NCI-H2029 (cell line): ENCODE measurements at places on chromosomes 4 and X.

DNA sequence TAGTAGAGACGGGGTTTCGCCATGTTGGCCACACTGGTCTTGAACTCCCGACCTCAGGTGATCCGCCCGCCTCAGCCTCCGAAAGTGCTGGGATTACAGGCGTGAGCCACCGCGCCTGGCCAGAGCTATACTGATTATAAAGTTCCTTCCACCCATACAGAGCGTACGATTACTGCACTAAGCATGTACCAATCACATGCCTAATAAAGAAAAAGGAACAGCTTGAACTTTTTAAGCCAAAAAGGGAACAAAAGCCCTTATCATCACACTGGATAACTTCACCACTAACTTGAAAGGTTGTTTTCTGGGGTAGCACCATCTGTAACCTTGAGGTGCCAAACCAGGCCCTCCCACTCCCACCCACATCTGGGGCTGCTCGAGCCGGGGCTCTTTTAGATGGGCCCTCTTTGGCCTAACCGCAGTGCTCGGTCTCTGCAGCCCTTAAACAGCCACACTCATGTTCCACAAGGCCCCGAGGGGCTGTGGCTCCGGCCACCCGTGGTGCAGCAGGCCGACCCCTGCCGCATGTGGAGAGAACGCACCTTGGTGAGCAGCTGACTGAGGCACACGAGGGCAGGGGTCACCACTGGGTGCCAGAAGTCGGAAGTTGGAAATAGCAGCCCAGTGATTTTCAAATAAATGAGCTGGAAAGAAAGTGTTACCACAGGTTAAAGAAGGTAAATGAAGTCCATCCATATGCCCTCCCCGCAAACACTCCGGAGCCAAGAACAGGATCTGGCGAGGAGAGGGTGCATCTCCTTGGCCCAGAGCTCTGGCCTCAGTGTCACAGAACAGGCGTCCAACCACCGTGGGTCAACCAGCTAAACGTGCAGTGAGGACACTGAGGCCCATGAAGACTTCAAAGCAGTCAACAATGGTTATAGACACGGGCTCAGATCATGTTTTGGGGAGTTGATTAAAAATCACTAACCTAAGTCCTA lies 18.4 kb downstream of the NOP14 start:
- no peak for DNase-seq

DNA sequence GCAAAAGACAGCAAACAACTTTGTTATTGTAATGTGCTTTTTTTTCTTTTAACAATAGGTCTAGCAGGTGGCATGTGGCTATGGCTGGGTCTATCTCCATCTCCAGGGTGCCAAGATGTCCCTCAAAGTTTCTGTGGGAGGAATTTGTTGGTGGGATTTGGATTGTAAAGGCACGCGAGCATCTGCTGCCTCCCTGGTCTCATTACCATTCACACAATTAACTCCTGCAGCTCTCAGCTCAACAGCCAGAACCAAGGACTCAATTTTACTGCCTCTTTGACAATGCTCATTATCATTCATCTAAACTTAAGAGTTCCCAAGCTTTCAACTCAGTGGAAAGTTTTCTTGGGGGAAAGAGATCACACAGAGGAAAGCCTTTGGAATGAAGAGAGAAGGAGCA lies 10.9 kb upstream of the PCDH18 start:
- no peak for DNase-seq

- no peak for DNase-seq
Measured at GRCh38 chr4:148235809-148236208, 206.4 kb downstream of the NR3C2 start.

- no peak for DNase-seq
Measured at GRCh38 chr4:120773641-120774040, 148.9 kb downstream of the PRDM5 start.

- DNase-seq: no peak
Measured at GRCh38 chr4:172202480-172203076, 389.4 kb downstream of the GALNTL6 start.

DNA sequence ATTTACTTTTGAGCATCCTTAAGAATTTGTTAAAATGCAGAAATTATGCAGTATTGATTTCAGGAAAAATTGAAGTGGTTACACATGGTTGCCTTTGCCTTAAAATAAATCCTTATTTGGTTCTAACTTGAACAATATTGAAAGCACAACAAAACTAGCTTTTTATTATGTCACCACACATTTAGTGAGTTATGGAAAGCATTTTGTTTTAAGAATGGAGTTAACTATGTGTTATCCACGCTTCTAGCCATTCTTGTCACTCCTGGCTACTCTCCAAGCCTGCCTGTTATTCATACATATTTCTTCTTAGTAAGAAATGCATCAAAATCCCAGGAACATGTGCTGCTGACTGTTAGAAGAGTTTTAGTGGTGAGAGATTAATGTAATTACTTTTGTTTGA lies 73.9 kb downstream of the FAT4 start:
- DNase-seq: no peak

GRCh38 chrX:153019166-153019565 lies 25.2 kb upstream of the PNMA5 start:
- no peak for DNase-seq

- no peak for DNase-seq
Measured at GRCh38 chr4:85778632-85779131, 303.7 kb downstream of the ARHGAP24 start.

- no peak for DNase-seq
Measured at GRCh38 chr4:183254162-183254561, 65.9 kb downstream of the CLDN22 start.

- DNase-seq: no peak
Measured at GRCh38 chr4:20870436-20870835, 170.2 kb downstream of the PACRGL start.

DNA sequence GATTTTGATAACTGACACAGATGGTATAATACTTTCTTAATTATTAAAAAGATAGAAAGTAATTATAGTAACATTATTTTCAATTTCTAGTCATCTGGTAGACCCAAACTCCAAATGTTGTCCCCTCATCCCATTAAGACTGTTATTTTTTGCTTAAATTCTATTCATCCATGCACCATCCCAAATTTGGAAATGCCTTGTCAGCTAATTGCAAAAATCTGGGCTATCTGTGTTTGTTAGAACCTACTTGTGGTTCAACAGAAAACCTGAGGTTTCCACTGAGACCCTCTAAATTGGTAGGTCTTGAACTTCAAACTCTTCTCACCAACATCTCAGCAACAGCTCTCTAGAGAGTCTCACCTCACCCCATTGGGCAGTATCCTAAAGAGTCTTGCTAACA lies 172.2 kb upstream of the ADGRL3 start:
- no peak for DNase-seq

- DNase-seq: no peak
Measured at GRCh38 chrX:23854122-23854521, 53.6 kb downstream of the APOO start.

DNA sequence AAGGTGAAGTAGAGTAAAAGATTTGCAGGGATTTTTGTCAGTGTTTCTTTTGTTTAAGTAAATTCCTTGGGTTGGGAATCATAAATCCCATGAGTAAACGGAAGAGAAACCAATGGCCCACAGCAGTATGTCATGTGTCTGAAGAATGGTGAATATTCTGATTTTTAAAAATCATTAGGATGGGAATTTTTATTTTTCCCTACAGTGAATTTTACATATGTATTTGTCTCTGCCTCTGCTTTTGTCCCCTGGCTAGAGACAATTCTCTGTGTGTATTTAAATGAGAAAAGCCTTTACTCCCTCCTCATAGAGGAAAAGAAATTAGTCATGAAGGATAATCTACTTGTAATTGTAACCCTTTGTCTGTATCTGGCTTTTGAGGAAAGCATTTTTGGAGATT lies 152.1 kb downstream of the THOC2 start:
- no peak for DNase-seq

DNA sequence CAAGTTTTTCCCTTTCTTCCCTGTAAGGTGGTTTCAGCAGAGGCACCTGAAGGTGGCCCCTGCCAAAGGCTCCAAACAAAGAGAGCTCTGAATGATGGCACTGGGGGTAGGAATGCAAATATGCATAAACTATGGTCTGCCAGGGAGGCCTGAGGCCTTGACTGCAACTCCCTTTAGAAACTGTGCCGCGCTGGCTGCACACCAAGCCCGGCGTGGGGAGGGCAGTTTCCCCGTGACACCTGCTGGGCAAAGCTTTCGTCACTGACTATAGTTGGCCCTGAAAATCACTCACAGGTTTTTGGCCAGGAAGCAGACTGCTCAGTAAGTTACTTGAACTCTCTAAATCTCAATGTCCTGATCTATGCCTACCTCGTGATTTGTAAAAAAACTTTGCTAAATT lies 97.8 kb upstream of the ATOH1 start:
- no peak for DNase-seq

- DNase-seq: no peak
Measured at GRCh38 chr4:7651461-7651921, 216.8 kb upstream of the PSAPL1 start.

GRCh38 chr4:26356081-26356501 lies 35.3 kb downstream of the RBPJ start:
- no peak for DNase-seq

DNA sequence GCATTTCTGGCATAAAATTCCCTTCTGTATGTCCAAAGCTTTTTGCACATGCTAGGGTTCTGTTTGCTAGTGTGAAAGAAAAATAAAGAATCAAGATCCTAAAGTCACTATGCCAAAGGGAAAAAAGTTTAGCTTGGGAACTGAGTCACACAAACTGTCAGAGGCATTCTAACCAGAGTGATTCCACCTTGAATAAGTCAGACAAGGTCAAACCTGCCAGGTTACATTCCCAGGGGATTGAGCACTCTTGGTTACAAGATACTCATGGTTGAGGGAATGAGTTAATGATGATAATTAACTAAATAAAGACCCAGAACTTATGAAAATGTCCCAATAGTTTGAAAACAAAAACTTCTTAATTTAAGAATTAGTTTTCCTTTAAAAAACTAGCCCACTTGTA lies 13.7 kb upstream of the UGT2B17 start:
- DNase-seq: no peak

- DNase-seq: no peak
Measured at GRCh38 chr4:147303174-147303872, 177.6 kb upstream of the EDNRA start.

DNA sequence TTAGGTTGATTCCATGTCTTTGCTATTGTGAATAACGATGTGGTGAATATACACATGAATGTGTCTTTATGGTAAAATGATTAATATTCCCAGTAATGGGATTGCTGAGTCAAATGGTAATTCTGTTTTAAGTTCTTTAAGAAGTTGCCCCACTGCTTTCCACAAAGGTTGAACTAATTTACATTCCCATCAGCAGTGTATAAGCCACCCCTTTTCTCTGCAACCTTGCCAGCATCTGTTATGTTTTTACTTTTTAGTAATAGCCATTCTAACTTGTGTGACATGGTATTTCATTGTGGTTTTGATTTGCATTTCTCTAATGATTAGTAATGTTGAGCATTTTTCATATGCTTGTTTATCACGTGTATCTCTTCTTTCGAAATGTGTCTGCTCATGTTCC lies 503.3 kb downstream of the PCDH18 start:
- DNase-seq: no peak
